Upper lobe of left lung (tissue), 6 donors: ENCODE measurements at places on chromosomes 2 and 18.
A peak's percentile ranks its signal among the peaks of the same experiment; 100 is the strongest.

DNA sequence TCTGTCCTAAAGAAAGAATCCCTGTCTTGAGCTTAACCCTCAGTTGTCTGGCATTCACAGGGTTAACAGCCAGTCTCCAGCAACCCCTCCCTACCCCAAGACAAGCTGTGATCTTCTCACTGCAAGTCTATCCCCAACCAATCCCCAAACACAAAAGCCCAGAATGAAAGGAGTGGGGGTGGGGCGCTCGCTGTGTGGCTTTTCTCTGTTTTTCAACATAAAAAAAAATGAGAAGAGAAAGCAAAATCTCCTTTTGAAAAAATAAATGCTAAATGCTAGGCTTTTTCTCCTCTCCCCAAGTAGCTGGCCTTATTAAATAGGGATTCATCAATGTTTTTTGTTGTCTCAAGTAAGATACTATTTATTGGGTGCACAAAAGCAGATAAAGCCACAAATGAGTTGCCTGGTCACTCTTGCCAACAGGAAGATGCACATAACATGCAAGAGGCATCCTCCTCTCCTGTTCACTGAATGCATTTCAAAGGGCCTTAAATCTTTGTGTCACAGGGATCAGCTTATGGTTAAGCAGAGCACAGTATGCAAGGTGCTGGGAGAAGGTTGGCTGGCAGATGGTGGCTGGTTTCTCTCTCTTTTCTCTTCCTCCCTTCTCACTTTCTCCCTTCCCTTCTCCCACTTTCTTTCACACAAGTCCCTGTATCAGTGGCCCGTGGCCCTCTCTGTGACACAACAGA lies 225.6 kb downstream of the CMPK2 start:
- DNase-seq, result no peak
- no peaks in the 10 kb centered on the region for H3K4me1 ChIP-seq
- no peaks in the 10 kb centered on the region for H3K36me3 ChIP-seq
- H3K4me3 ChIP-seq, result no peak overlapping the region
- no peaks in the 10 kb centered on the region for H3K27me3 ChIP-seq
- no peak overlapping the region for H3K27ac ChIP-seq

DNA sequence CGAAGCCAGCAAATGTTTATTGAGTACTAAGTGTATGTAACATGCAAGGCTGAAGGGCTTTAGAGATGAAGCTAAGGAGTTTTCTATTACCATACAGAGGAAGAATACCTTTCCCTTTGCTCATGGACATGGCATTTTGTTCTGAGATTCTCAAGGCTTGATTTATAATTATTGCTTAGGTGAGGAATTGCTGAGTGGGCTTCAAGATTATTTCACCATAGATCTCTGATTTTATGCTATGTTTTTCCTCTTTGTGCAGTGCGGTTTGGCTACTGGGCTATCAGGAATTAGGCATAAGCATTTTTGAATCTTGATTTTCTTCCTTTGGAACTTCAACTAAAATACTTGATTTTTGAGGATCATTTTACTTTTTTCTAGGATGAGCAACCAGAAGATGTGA lies 42.5 kb downstream of the VRK2 start:
- no peak overlapping the region for H3K27ac ChIP-seq
- DNase-seq, result no peak
- no peaks in the 10 kb centered on the region for H3K27me3 ChIP-seq
- H3K4me1 ChIP-seq, result no peaks in the 10 kb centered on the region
- no peak overlapping the region for H3K4me3 ChIP-seq
- peaks cover 6% of the 10 kb centered on the region for H3K36me3 ChIP-seq

GRCh38 chr18:13159579-13159978 lies 59.0 kb upstream of the LDLRAD4 start:
- DNase-seq, result no peak
- no peaks in the 10 kb centered on the region for H3K4me1 ChIP-seq
- no peak overlapping the region for H3K4me3 ChIP-seq
- no peaks in the 10 kb centered on the region for H3K36me3 ChIP-seq
- H3K27ac ChIP-seq, result no peak overlapping the region
- no peaks in the 10 kb centered on the region for H3K27me3 ChIP-seq

- H3K36me3 ChIP-seq, result no peaks in the 10 kb centered on the region
- H3K4me3 ChIP-seq, result no peak overlapping the region
- DNase-seq, result no peak
Measured at GRCh38 chr18:61681065-61681464, 211.7 kb downstream of the RNF152 start.

DNA sequence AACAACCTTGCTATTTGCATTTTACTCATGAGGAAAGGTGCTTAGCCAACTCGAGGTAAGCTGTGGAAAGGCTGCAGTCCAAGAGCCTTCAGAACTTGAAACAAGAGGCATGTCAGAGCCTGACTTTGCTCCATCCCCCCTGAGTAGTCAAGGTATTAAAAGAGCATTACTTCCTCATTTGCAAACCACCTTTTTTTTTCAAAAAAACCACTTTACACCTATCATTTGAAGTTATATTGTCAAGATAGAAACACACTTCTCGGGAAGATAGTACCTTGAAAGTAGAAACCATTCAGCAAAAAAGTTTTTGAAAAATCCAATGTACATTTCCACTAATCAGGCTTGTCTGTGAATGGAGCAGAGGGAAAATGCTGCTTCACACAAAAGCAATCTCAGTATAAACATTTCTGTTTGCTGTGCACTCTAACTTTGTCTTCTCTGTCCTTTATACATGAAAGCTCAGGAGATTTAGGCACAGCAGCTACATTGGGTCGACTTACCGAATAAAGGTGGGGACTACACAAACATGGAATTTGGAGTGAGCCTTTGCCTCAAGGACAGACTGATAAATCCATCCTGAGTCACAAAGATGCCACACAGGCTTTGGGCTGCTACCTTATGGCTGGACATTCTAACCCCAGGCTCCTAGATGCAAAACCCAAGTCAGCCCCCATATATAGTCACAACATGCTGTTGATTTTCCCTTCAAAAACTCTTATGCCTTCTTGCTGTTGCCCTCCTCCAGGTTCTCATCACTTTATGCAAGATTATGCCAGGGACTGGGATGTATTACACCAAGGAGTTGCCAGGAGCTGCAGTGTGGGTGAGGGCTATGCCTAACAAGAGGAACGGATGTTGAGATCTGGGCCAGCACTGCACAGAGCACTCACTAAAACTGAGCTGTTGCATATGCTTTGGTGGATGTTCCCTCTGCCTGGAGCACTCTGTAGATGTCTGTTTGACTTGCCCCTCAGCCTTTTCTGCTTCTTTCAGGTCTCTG lies 41.4 kb upstream of the EML4 start:
- H3K27me3 ChIP-seq, result no peaks in the 10 kb centered on the region
- no peak for DNase-seq
- H3K4me1 ChIP-seq, result peaks cover 33% of the 10 kb centered on the region
- H3K4me3 ChIP-seq, result no peak overlapping the region
- peak overlapping the region; percentile 28 for H3K27ac ChIP-seq

- H3K27me3 ChIP-seq, result no peaks in the 10 kb centered on the region
- no peaks in the 10 kb centered on the region for H3K36me3 ChIP-seq
Measured at GRCh38 chr18:1102848-1103247, 198.2 kb downstream of the ADCYAP1 start.

GRCh38 chr2:129909651-129910418 lies 69.6 kb upstream of the RAB6C start:
- H3K27me3 ChIP-seq, result no peaks in the 10 kb centered on the region
- H3K36me3 ChIP-seq, result no peaks in the 10 kb centered on the region
- no peak for DNase-seq

- H3K36me3 ChIP-seq, result no peaks in the 10 kb centered on the region
- peaks cover 8% of the 10 kb centered on the region for H3K4me1 ChIP-seq
- H3K27me3 ChIP-seq, result no peaks in the 10 kb centered on the region
- H3K4me3 ChIP-seq, result no peak overlapping the region
- no peak overlapping the region for H3K27ac ChIP-seq
Measured at GRCh38 chr18:59570101-59570775, 127.0 kb downstream of the CCBE1 start.

DNA sequence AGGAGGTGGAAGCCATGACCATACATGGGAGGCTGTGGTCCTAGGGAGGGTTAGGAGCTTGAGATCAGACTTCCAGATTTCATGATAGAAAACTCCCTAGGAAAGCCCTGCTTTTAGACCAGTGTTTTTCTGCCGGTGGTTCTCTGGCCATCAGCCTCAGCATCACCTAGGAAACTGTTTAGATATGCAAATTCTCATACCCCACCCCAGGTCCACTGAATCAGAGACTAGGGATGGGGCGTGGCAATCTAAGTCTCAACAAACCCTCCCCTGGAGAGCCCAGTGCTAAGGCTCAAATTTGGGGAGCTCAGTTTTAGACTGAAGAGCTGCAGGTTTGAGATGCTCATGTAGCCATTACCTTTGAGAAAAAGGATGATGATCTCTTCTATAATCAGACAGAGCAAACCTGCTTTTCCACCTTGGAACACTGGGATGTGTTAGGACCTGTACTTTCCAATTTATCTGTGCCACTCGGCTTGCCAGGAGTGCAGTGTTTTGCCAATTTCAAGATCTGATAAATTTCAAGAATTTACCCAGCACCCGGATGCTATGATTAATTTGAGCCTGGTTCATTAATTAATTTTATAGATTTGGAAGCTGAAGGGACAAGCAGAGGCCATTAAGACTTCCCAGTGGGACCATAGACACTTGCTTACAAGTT lies 31.5 kb upstream of the LYPD6B start:
- H3K36me3 ChIP-seq, result no peaks in the 10 kb centered on the region
- DNase-seq, result no peak
- H3K4me3 ChIP-seq, result no peak overlapping the region
- no peaks in the 10 kb centered on the region for H3K4me1 ChIP-seq
- no peaks in the 10 kb centered on the region for H3K27me3 ChIP-seq

GRCh38 chr18:27014841-27015240 lies 149.3 kb upstream of the AQP4 start:
- no peaks in the 10 kb centered on the region for H3K36me3 ChIP-seq
- no peaks in the 10 kb centered on the region for H3K27me3 ChIP-seq
- no peak overlapping the region for H3K4me3 ChIP-seq
- H3K4me1 ChIP-seq, result no peaks in the 10 kb centered on the region

DNA sequence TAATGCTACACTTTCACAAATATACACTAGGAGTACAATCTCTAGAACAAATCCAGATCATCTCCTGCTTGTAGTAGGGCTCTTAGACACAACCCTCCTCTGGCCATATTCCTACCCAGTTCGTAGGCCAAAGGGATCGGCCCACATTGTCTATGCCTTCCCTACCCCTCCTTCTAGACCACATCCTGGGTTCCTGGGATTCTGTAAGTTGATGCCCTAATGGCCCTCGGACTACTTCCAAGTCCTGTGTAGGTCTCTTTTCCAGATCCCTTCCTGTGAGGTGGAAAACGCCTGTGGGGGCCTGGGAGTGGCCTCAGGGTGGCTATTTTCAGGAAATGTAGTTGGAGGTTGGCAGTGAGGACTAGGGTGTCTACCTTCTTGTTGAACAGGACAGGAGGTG lies 289.7 kb downstream of the ZNF385B start:
- no peak overlapping the region for H3K4me3 ChIP-seq
- no peaks in the 10 kb centered on the region for H3K27me3 ChIP-seq
- no peak overlapping the region for H3K27ac ChIP-seq

DNA sequence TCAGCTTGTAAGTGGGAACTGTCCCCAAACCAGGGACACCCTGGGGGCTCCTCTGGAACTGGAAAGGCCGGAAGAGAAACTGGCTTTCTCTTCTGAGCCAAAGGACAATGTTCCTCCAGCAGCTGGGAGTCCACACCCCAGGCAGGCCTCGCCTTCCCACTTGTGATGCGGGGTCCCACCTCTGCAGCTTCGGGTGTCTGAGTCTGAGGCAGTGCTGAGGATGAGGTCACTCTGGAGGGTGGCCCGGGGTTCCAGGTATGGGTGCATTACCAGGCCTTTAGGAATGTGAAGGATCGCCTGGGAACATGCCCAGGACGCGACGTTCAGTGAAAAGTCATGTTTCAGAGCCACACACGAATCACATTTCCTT lies 18.2 kb upstream of the BOK start:
- no peak for DNase-seq
- peaks cover 12% of the 10 kb centered on the region for H3K4me1 ChIP-seq
- peak overlapping the region; percentile 76 for H3K27ac ChIP-seq

DNA sequence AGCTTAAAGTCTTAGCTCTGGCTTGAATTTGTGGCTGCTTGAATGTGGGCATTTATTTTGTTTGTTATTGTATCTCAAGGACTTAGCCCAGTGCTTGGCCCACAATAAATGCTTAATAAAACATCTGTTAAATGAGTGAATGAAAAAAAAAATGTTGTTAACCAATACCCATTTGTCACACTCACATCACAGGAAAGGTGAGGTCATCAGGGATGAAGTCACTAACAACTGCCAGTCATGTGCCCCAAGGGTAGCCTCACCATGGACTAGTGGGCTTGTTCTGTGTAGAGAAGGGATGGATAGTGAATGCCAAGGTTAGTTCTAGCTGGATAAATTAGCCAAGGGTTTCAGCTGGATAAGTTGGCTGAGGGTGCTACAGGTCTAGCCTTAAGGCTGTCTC lies 3.0 kb downstream of the NRBP1 start:
- no peaks in the 10 kb centered on the region for H3K27me3 ChIP-seq
- H3K36me3 ChIP-seq, result peaks cover 34% of the 10 kb centered on the region
- H3K27ac ChIP-seq, result no peak overlapping the region
- no peak for DNase-seq
- no peak overlapping the region for H3K4me3 ChIP-seq

- no peaks in the 10 kb centered on the region for H3K27me3 ChIP-seq
- DNase-seq, result peak; percentile 13
- H3K4me3 ChIP-seq, result no peak overlapping the region
- H3K36me3 ChIP-seq, result no peaks in the 10 kb centered on the region
Measured at GRCh38 chr2:49490710-49491109, 336.4 kb upstream of the FSHR start.

DNA sequence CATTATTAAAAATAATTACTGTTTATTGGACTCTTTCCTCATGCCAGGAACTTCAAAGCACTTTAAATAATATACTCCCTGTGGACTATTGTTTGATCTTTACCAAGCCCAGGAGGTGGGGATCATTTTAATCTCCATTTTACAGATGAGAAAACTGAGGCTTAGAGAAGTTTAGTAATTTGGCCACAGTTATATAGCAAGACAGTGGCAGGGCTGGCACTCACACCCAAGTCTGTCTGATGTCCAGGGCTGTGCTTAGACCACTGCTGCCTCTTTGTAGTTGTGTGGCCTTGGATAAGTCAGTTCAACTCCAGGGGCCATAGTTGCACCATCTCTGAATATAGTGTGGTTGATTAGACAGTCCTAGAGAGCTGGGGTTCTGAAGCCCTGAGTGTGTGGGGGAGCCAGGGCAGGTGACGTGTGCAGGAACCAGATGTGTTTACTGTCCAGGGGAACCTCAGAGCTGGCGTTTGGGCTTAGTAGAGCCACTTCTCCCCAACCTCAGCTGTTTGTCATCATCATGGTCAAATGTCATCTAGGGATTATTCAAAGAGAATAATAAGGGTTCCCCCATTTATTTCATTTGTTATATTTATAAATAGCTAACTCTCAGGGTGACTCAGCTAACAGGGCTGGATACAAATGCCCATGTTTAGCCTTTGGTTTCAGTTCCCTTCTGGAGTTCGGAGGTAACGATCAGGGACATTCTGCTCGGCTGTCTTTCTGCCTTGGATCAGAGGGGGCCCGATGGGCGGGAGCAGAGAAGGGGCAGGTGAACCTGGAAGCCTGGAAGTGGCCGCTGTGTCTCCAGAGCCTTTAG lies 68.0 kb downstream of the BOLA3 start:
- no peaks in the 10 kb centered on the region for H3K4me1 ChIP-seq
- H3K36me3 ChIP-seq, result peaks cover 39% of the 10 kb centered on the region
- H3K27ac ChIP-seq, result no peak overlapping the region
